ENCODE measurements at places on chromosomes 2 and 18. TPM values are rescaled to one million over a fixed set of nuclear protein-coding genes. Genes with fewer than 3 reads are reported as not detected.

GRCh38 chr2:134369220-134369902 is 115.5 kb downstream of the MGAT5 start:
- H3K36me3 ChIP-seq, result no peaks in the 10 kb centered on the region
- no peaks in the 10 kb centered on the region for H3K27me3 ChIP-seq
- no peak overlapping the region for H3K4me3 ChIP-seq
- no peak for DNase-seq

DNA sequence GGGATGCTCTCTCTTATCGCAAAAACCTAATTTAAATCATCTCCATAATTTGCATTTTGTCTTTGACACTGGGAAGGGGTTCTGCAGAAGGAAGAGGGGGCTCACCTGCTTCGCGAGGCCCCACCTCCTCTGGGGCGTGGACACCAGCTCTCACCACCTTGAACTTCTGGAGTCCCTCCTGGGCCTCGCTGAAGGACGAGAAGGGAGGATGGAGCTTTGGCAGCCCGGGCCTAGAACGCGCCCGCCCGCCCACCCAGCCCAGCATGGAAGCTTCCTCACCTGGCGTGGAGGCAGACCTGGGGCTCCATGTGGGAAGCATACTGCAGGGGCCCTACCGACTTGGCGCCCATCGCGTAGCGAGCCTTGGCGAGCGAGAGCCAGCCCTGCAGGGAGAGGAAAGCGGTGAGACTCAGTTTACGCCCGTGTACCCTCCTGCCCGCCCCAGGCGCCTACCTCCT is 1.1 kb upstream of the IMP4 start:
- H3K36me3 ChIP-seq, result peaks cover 42% of the 10 kb centered on the region
- H3K27ac ChIP-seq, result peak overlapping the region; percentile 95
- H3K4me3 ChIP-seq, result peak overlapping the region; percentile 76
- DNase-seq, result no peak
- no peaks in the 10 kb centered on the region for H3K27me3 ChIP-seq

GRCh38 chr18:2191180-2191790 is 380.0 kb downstream of the METTL4 start:
- H3K4me3 ChIP-seq, result no peak overlapping the region
- no peaks in the 10 kb centered on the region for H3K4me1 ChIP-seq

DNA sequence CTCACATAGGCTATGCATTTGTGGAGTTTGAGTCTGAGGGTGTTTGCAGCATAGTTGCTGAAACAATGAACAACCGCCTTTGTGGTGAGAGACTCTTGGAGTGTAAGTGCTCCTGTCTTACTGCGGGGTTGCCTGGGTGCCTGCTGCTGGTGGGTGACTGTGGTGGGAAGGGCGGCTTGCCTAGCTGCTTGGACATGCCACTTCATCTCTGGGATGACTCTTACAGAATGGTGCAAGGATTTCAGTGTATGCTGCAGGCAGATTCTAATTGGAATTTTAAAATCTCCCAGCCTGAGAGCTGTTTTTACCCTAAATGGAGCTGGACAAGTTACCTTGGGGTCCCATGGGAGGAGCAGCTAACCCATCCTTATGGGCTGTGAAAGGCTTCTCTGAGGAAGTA is 50.1 kb downstream of the CYP27C1 start:
- no peak overlapping the region for H3K4me3 ChIP-seq
- DNase-seq, result no peak
- H3K4me1 ChIP-seq, result no peaks in the 10 kb centered on the region
- no peaks in the 10 kb centered on the region for H3K36me3 ChIP-seq
- no peaks in the 10 kb centered on the region for H3K27me3 ChIP-seq

GRCh38 chr18:49550621-49551339 is 11.1 kb upstream of the LIPG start:
- DNase-seq, result no peak
- H3K36me3 ChIP-seq, result no peaks in the 10 kb centered on the region
- no peak overlapping the region for H3K4me3 ChIP-seq
- no peaks in the 10 kb centered on the region for H3K4me1 ChIP-seq

DNA sequence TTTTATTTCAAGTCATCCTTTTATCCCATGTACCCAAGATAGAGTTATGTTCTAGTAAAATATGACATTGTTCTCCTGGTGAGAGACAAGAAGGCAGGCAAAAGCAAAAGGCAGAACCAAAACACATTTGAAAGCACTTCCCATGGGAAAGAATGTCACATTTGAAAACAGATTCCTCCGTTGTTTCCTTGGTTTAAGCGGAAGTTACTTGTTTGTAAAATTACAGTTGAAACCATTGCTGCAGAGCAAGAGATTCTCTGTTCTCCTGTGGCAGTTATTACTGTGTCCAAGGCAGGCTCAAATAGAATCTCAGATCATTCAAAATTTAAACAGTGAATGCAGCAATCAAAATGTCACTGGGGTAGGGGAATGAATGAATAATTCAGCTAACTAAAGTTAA is 149.6 kb downstream of the MTCL1 start:
- no peaks in the 10 kb centered on the region for H3K4me1 ChIP-seq
- no peaks in the 10 kb centered on the region for H3K36me3 ChIP-seq
- no peak overlapping the region for H3K27ac ChIP-seq

GRCh38 chr2:163580757-163581156 is 155.1 kb downstream of the FIGN start:
- no peaks in the 10 kb centered on the region for H3K27me3 ChIP-seq
- H3K4me3 ChIP-seq, result no peak overlapping the region
- no peaks in the 10 kb centered on the region for H3K4me1 ChIP-seq
- H3K36me3 ChIP-seq, result no peaks in the 10 kb centered on the region

GRCh38 chr2:104733226-104733943 is 120.5 kb upstream of the POU3F3 start:
- no peak overlapping the region for H3K27ac ChIP-seq
- H3K4me1 ChIP-seq, result no peaks in the 10 kb centered on the region
- H3K36me3 ChIP-seq, result no peaks in the 10 kb centered on the region
- DNase-seq, result no peak

GRCh38 chr18:37844209-37844970 is 278.8 kb upstream of the CELF4 start:
- H3K4me3 ChIP-seq, result no peak overlapping the region
- no peaks in the 10 kb centered on the region for H3K36me3 ChIP-seq
- no peak overlapping the region for H3K27ac ChIP-seq
- no peaks in the 10 kb centered on the region for H3K27me3 ChIP-seq

- no peaks in the 10 kb centered on the region for H3K36me3 ChIP-seq
- no peaks in the 10 kb centered on the region for H3K4me1 ChIP-seq
- H3K4me3 ChIP-seq, result no peak overlapping the region
- DNase-seq, result no peak
Observed at GRCh38 chr18:61972389-61973264, 79.8 kb upstream of the RNF152 start.

- no peak overlapping the region for H3K27ac ChIP-seq
- no peaks in the 10 kb centered on the region for H3K27me3 ChIP-seq
Observed at GRCh38 chr2:215540658-215541057, 104.8 kb upstream of the FN1 start.

GRCh38 chr2:188631037-188631809 is 339.5 kb downstream of the GULP1 start:
- H3K4me3 ChIP-seq, result no peak overlapping the region
- no peaks in the 10 kb centered on the region for H3K27me3 ChIP-seq
- no peaks in the 10 kb centered on the region for H3K4me1 ChIP-seq
- H3K27ac ChIP-seq, result no peak overlapping the region
- H3K36me3 ChIP-seq, result no peaks in the 10 kb centered on the region

The FAM210A gene
- 13.1 TPM for total RNA-seq

The GPR148 gene
- total RNA-seq, result not detected

The ZNF516 gene
- total RNA-seq, result 28.0 TPM

The ANKRD30B gene
- total RNA-seq, result not detected

The HOXD11 gene
- not detected for total RNA-seq

The FBXO15 gene
- 0.81 TPM for total RNA-seq
